ENCODE measurements at places on chromosomes 1 and 21.
A peak's percentile ranks its signal among the peaks of the same experiment; 100 is the strongest.

DNA sequence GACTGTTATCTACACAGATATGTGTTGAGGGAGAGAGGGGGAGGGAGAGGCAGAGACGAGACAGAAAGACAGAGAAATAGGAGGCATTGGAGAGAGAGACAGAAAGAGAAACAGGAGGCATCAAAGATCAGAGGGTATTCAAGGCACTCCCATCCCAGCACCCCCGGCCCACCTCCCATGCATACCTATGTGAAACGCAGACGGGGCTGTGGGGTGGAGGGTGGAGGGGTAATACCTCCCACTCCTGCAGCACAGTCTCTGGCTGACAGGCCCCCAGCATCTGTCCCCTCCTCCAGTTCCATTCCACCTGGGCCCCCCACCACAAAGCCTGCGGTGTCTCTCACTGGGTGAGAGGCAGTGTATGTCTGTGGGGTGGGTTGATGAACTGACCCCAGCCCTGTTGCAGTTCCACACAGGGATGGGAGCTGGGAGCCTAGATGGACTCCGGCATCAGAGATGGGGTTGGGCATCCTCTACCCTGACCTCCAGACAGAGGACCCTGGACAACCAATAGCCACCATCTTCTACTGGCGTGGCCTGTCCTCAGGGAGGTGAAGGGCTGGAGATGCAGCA is 49.7 kb downstream of the RAP1GAP start:
- DNase-seq, result no peak

- no peak for DNase-seq
Observed at GRCh38 chr1:192350356-192350755, 33.6 kb downstream of the RGS21 start.

- no peak for DNase-seq
Observed at GRCh38 chr1:214454569-214455396, 96.6 kb downstream of the PTPN14 start.

GRCh38 chr1:12634696-12635202 is 9.1 kb upstream of the AADACL4 start:
- DNase-seq, result no peak

GRCh38 chr21:30990514-30991262 is 47.6 kb downstream of the KRTAP19-8 start:
- no peak for DNase-seq

DNA sequence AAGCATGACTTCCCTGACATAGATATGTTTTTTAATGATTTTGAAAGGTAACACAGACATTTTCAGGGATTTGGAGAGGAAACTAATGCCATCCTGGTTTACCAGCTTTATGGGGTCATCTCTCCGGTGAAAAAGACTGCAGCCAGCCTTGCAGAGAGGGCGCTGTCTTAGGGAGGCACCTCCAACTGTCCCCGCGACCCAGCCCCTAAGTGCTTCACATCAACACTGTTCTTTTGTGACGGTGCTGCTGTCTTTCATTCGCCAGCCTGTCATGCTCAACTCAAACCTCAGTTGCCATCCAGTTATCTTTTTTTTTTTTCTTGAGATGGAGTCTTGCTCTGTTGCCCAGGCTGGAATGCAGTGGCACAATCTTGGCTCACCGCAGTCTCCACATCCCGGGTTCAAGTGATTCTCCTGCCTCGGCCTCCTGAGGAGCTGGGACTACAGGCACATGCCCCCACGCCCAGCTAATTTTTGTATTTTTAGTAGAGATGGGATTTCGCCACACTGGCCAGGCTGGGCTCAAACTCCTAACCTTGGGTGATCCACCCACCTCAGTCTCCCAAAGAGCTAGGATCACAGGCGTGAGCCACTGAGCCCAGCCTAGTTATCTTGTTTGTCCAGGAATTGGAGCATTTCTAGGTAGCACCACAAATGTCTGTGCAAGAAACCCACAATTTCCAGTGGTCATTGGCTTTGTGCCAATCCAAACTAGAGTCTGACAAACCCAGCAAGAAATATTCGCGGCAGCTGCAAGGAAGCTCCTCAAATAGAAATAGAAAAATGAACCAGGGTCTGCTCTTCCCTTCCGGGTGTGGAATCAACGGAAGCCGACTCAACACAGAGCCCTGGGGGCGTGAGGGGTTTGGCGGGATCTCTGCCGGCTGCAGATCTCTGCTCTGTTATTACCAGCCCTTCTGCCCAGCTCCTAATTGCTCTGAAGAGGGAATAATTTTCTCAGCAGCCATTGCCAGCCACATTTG is 24.2 kb downstream of the PDE9A start:
- no peak for DNase-seq

DNA sequence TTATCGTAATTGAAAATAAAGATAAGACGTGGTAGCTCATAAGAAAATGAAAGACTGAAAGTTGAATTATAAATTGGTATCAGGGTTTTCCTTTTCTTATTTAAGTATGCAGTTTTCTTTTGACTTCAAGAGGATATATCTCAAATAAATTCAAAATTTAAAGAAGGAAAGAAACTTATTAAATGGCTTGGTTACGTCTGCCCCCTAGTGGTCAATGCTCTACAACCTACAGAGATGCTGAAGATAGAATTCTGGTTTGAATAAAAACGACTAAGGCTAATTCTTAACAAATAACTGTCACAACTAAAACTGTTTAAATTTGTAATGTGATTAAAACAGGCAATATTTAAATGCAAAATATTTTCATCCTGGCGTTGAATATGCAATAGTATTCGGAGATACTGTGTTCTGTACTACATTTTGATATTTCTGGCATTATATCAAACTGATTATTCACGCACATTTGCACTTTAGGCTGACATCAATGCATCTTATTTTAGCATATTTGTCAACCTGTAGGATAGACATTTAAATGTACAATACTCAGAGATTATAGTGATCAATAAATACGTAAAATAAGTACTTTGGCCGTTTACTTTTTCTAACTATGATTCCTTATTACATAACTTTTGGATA is 26.8 kb downstream of the IFI44 start:
- DNase-seq, result peak; percentile 20

DNA sequence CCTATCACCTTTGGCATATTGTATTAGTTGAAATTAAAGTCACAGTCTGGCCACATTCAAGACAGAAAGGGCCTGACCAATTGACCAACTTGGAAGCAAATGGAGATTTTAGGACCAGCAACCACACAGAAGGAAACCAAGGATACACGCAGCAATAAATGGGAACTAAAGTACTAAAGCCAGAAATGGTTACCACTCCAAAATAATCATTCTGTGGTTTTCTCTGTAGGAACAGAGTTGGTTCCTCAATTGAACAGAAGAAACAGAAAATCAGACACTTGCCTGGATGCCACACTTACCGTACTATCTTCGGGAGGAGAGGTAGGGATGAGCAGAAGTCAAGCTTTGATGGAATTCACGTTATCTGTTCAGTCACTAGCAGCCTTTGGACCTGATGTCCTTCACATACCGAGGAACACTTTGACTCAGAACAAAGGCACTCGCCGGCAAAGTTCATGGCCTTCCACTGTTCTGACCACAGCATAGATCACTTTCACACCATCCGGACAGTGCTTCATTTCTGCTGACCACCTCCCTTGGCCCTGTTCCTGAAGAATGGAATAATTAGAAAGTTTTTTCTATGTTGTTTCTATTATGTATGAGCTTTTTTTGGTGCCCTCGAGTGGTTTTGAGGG is 96.9 kb downstream of the LPAR3 start:
- DNase-seq, result no peak

- no peak for DNase-seq
Observed at GRCh38 chr1:56335394-56335793, 244.0 kb downstream of the PLPP3 start.

DNA sequence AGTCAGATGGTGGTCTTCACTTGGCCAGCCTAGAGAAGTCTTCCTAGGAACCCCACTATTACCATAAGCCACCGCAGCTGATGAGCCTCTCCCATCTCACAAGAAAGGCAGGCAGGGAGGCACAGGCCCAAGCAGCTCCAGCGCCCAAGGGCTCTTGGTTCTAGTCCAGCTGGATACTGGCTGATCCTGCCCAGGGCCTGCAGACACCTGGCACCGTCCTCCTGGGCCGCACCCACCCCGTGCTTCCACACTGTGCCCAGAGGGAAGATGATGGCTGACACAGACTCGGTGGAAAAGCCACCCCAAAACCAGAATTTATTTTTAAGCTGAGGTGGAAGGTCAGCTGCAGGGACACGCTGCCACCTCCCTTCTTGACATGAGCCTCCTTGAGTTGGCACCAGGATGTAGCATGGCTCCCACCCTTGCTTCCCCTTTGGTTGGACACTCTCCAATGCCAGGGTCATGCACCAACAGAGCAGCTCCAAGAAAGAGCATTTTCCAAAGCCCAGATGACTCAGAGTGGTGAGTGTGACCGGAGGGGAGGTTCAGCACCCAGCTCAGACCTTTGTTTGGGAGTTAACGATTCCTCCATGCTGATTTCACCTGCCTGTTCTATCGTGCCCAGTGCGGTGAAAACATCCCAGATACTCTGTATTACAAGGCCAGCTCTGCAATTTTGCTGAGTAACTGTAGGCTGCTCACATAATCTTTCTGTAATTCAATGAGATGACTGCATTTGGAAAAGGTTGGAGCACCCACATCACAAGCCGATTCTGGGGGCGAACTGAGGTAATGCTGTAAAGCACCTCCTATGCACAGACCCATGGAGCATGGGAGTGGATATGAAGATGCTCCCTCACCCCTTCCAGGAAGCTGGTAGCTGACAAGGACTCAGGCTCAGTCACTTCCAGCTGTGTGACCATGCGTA is 63.1 kb upstream of the SLC2A1 start:
- no peak for DNase-seq

GRCh38 chr21:17667256-17667655 is 54.6 kb upstream of the BTG3 start:
- DNase-seq, result no peak

- no peak for DNase-seq
Observed at GRCh38 chr21:45141507-45141906, 67.1 kb downstream of the ADARB1 start.

GRCh38 chr1:167808690-167809089 is 86.9 kb downstream of the MPZL1 start:
- no peak for DNase-seq

GRCh38 chr1:213330281-213330680 is 279.2 kb downstream of the RPS6KC1 start:
- DNase-seq, result no peak

DNA sequence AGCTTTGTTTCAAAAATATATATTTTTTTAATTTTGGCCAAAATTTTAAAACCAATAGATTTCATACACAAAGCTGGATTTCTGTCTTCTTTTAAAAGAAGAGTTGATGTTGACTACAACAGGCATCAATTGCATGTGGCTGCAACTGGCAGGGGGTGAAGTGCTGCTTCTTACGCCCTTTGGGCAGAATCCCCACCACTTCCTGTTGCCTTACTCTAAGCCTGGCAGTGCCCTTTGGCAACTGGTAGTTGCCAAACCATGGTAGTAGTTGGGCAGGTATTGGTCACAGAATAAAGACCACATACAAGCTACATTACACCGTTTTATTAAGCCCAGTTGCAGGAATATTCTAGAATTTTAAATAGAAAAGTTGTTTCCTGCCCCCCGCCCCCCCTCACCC is 17.0 kb downstream of the LAMC2 start:
- DNase-seq, result no peak

DNA sequence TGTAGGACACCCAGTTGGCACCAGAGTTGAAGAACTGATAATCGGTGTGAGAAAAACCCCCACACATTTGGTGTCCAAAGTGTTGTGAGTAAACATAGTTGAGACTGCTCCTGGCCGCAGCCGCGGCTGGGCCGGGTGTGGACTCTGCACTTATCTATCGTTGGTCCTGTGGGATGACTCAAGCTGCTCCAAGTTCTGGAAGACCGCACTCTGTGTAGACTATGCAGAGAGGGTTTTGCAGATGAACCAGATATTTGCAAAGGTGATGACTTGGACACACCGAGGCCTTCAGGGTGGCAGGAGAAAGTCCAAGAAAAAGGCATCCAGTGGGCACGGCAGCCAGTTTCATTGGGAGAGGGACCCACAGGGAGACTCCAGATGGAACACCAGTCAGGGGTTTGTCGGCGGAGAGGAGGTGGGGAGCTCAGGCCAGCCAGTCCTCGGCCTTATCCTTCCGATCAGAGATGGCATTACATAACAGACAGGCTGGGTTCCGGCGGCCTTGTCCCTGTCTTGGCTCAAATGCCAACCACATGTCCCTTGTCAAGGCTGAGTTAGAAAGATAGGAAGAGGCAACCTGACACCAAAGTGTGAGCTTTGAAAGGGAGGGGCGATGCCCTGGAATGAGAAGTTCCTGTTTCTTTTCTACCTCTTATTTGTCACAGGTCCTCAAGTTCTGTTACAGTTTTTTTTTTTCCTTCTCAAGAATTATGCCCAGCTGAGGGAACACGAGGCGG is 21.1 kb downstream of the C2CD2 start:
- no peak for DNase-seq

GRCh38 chr1:116923421-116923820 is 13.7 kb downstream of the PTGFRN start:
- no peak for DNase-seq

DNA sequence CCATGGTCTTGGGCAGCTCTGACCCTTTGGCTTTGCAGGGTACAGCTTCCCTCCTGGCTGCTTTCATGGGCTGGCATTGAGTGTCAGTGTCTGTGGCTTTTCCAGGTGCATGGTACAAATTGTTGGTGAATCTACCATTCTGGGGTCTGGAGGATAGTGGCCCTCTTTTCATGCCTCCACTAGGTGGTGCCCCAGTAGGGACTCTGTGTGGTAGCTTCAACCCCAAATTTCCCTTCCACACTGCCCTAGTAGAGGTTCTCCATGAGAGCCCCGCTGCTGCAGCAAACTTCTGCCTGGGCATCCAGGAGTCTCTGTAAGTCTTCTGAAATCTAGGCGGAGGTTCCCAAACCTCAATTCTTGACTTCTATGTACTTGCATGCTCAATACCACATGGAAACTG is 494.5 kb upstream of the LRRC7 start:
- no peak for DNase-seq

DNA sequence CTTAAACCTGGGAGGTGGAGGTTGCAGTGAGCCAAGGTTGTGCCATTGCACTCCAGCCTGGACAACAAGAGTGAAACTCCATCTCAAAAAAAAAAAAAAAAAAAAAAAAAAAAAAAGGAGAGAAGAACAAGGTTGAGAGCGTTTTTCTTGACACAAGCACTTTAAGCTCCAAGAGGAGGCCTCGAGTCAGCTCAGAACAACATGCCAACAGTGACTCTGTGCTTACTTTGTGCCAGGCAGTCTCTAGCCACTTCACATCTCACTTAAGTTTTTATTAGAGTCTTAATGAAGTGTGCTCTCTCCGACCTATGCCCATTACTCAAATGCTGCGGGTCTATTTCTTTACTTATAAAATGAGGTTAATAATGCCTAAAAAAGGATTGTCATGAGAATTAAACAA is 13.0 kb downstream of the ATP1A1 start:
- DNase-seq, result no peak

- DNase-seq, result no peak
Observed at GRCh38 chr1:59686574-59686973, 128.2 kb upstream of the HOOK1 start.

GRCh38 chr1:41641475-41641814 is 157.0 kb upstream of the EDN2 start:
- DNase-seq, result no peak

- no peak for DNase-seq
Observed at GRCh38 chr1:72635719-72636118, 353.4 kb upstream of the NEGR1 start.

DNA sequence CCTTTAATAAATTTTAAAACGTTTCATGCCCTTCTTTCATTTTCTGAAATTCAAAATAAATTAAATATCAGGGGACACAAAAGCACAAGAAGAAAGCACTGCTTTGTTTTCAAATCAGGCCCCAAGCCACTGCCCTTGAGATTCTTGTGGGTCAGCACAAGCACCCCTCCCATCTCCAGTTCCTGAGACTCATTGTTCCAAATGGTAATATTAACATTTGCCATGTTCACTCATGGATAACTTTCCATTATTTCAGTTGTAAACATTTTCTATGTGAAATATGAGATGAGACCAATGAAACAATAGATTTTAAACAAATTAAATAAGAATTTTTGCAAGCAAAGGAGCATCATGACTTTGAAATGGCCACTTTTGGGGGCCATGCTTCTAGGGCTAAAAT is 7.7 kb downstream of the OVAAL start:
- no peak for DNase-seq

Data from activated CD8-positive, alpha-beta memory T cell treated with anti-CD3 and anti-CD28 coated beads for 1 hour (primary cell).